Activated naive CD8-positive, alpha-beta T cell treated with anti-CD3 and anti-CD28 coated beads for 36 hours (primary cell): ENCODE measurements at places on chromosomes 5 and 9. TPM values are rescaled to one million over a fixed set of nuclear protein-coding genes. Genes with fewer than 3 reads are reported as not detected.

The CAAP1 gene
- total RNA-seq: 20.8 TPM

The PCDHB11 gene
- not detected for total RNA-seq

The LOX gene
- not detected for total RNA-seq

The PLCXD3 gene
- not detected for total RNA-seq

The PRUNE2 gene
- 0.35 TPM for total RNA-seq

DNA sequence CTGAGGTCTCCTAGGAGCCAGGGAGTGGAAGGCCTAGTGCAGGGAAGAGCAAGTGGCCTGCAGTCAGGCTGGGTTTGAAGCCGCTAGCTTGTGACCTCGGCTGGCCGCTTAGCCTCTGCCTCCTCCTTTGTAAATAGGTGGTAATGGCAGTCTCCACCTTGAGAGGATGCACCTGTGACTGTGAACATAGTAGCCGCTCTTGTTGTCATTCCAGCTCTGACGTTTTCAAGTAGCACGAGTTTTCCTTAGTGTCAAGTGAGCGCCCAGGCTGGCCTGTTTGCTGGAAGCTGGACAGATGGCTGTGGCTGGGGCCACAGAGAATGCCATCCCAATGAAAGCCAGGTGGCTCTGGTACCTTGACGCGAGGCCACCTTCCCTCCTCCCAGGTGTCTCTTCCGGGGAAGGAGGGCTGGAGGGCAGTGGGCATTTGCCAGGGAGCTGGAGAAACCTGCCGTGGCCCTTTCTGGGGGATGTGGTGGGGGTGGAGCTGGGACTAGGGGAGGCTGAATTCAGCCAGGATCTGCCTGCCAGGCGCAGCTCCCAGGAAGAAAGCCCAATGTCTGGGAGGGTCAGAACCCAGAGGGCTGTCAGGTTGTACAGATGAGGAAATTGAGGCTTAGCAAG lies 2.5 kb downstream of the ASS1 start:
- DNase-seq: no peak
- peaks cover 8% of the 10 kb centered on the region for H3K4me1 ChIP-seq
- no peak overlapping the region for H3K27ac ChIP-seq
- H3K36me3 ChIP-seq: no peaks in the 10 kb centered on the region
- no peak overlapping the region for H3K4me3 ChIP-seq

- no peak overlapping the region for H3K27ac ChIP-seq
- DNase-seq: no peak
- no peak overlapping the region for H3K4me3 ChIP-seq
- peaks cover 18% of the 10 kb centered on the region for H3K36me3 ChIP-seq
- H3K4me1 ChIP-seq: peaks cover 27% of the 10 kb centered on the region
- no peaks in the 10 kb centered on the region for H3K27me3 ChIP-seq
Observed at GRCh38 chr9:132054024-132054423, 25.6 kb downstream of the MED27 start.

DNA sequence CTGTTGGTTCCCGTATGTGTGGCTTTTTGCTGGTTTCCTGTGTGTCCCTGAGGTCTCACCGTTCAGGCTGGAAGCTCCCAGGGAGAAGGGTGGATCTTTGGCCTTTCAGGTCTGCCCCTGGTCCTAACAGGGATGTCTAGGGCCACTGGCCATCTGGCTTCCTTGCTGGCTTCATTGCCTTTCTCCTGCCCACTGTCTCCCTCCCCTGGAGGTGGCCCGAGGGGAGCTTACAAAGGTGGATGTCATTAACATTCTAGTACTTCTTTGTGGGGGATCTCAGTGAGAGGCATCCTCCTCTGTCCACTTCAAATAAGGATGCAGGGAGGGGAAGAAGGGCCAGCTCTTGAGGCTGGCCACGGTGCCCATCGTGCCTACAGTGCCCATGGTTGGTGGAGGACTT lies 35.2 kb downstream of the HMCN2 start:
- H3K4me1 ChIP-seq: no peaks in the 10 kb centered on the region
- H3K27ac ChIP-seq: no peak overlapping the region
- DNase-seq: no peak
- H3K27me3 ChIP-seq: no peaks in the 10 kb centered on the region
- H3K36me3 ChIP-seq: no peaks in the 10 kb centered on the region

GRCh38 chr5:16585041-16585667 lies 31.6 kb downstream of the RETREG1 start:
- H3K27ac ChIP-seq: no peak overlapping the region
- peaks cover 36% of the 10 kb centered on the region for H3K4me1 ChIP-seq
- H3K27me3 ChIP-seq: no peaks in the 10 kb centered on the region
- H3K36me3 ChIP-seq: peaks cover 41% of the 10 kb centered on the region

- H3K27ac ChIP-seq: no peak overlapping the region
- no peak overlapping the region for H3K4me3 ChIP-seq
- no peaks in the 10 kb centered on the region for H3K4me1 ChIP-seq
- H3K36me3 ChIP-seq: no peaks in the 10 kb centered on the region
- DNase-seq: no peak
Observed at GRCh38 chr5:8824371-8824770, 721.5 kb downstream of the SEMA5A start.
